ENCODE measurements at places on chromosomes 12 and 14. TPM values are rescaled to one million over a fixed set of nuclear protein-coding genes. Genes with fewer than 3 reads are reported as not detected.

LHX5 gene
- total RNA-seq = 0.85 TPM

CIPC gene
- total RNA-seq = 18.7 TPM

SYT10 gene
- total RNA-seq = 0.92 TPM

BDKRB2 gene
- total RNA-seq = 1.3 TPM

CCDC184 gene
- 0.07 TPM for total RNA-seq

LTBR gene
- 2.5 TPM for total RNA-seq

KRT76 gene
- total RNA-seq = not detected

ZC2HC1C gene
- 2.7 TPM for total RNA-seq

NAP1L1 gene
- 326 TPM for total RNA-seq

RHOJ gene
- not detected for total RNA-seq

IL23A gene
- total RNA-seq = 7.6 TPM

AQP2 gene
- total RNA-seq = not detected

SVOP gene
- total RNA-seq = under 0.01 TPM

CCDC198 gene
- not detected for total RNA-seq

NKX2-8 gene
- not detected for total RNA-seq

RNASE11 gene
- total RNA-seq = not detected

PTPN6 gene
- 25.0 TPM for total RNA-seq

MANSC4 gene
- total RNA-seq = not detected

OVCH1 gene
- total RNA-seq = not detected

NRIP2 gene
- not detected for total RNA-seq

SYCP3 gene
- total RNA-seq = not detected

DCAF11 gene
- 70.4 TPM for total RNA-seq

GALNT8 gene
- 4.1 TPM for total RNA-seq

HOXC4 gene
- not detected for total RNA-seq

RACGAP1 gene
- total RNA-seq = 80.6 TPM

NTS gene
- total RNA-seq = 219 TPM

AICDA gene
- total RNA-seq = not detected

GLS2 gene
- total RNA-seq = 2.2 TPM

SOCS2 gene
- 138 TPM for total RNA-seq

GALNT4 gene
- total RNA-seq = 1.7 TPM

KRT6A gene
- total RNA-seq = not detected

C12orf60 gene
- 3.0 TPM for total RNA-seq

REP15 gene
- 0.35 TPM for total RNA-seq
